ENCODE measurements at places on chromosomes 2 and 18. TPM values are rescaled to one million over a fixed set of nuclear protein-coding genes. Genes with fewer than 3 reads are reported as not detected.

The POTEJ gene
- not detected for total RNA-seq

The MC4R gene
- not detected for total RNA-seq

The TMEM247 gene
- not detected for total RNA-seq

The NEU4 gene
- total RNA-seq, result not detected

The RNF144A gene
- total RNA-seq, result 12.2 TPM

The SMIM21 gene
- total RNA-seq, result not detected
